ENCODE measurements at places on chromosomes 11 and 22.

DNA sequence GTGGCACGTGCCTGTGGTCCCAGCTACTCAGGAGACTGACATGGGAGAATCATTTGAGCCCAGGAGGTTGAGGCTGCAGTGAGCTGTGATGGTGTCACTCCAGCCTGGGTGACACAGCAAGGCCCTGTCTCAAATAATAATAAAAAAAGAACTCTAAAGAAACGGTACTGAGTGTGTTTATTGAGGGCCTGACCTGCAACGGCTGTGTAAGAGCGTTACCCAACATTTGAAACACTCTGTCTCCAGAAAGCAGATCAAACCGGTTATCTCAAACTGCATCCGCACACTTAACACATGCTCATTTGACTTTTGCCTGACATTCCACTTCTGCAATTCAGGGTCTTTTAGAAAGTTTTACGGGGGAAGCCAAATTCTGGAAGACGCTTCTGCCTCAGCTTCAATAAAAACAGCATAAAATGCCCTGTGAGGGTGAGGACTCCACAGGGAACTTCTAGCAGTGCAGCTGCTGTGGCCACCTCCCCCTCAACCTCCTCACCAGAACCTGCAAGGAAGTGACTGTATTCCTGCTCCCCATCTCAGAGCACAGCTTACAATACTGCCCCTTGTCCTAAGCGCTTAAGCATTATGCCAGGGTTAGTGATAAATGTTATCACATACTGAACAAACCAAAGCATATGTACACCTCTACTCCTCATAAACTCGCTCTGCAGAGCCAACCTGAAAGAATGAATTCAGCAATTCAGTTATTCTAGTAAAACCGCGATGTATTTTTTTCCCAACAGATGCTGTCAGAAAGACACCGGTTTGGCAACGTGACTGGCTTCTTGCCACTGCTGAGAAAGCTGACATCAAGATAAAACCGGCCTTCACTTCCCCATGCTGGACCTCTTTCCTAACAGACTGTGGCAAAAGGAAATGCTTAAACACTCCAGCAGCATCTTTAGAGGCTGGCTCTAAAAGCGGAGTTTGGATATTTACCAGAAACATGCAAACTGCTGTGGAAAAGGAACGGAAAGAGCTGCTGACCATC, 52.2 kb downstream of the PRDM10 start:
- no peak for DNase-seq

DNA sequence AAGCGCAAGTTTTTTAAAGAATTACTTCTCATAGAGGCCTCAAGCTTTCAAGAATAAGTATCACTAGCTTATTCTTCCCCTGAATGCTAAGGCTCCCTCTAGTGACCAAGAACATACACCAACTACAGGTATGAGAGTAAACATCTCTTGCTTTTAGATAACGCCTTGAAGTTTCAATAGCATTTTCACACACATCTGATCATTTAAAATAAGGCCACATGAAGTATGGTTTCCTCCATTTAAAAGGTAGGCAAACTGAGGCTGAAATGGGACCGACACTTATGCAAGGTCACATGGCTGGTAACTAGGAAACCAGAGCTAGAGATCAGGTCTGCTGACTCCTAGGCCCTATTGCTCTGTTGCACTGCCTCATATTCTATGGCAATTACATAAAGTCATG, 66.5 kb downstream of the CCDC34 start:
- peak; percentile 22 for DNase-seq

DNA sequence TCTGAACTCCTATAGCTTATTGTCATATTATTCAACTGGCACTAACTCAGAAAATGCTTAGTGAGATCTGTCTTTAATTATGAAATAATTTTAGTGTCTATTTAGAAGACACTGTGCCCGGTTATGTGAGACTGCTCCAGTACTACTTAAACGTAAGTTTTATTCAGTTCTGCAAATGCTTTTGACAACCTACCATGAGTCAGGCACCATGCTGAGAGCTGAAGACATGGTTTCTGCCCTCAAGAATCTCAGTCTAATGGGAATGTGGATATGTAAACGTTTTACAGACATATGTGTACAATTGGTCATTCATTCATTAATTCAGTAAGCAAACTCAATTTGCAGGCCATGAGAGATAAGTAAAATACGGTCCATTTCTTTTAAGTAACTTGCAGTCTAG, 40.0 kb downstream of the DCUN1D5 start:
- DNase-seq: no peak

GRCh38 chr11:81602508-81602907, 1131.2 kb downstream of the FAM181B start:
- DNase-seq: no peak

DNA sequence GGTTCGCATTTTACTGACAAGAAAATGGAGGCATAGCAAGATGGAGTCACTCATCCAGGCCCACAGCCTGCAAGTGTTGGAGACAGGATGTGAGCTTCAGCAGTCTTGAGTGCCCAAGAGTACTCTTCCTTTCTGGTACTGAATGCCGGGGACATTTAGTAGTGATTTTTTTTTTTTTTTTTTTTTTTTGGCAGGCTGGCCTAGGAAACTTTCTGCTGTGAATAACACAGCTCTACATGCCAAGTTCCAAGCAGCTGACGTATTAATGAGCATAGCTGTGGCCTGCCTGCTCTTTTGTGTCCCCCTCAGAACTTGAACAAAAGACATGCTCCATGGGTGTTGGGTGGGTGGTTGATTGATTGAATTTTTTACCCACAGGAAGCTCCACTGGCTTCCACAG, 195.5 kb upstream of the CADM1 start:
- no peak for DNase-seq

GRCh38 chr22:46081831-46082210, 68.5 kb upstream of the PPARA start:
- no peak for DNase-seq

DNA sequence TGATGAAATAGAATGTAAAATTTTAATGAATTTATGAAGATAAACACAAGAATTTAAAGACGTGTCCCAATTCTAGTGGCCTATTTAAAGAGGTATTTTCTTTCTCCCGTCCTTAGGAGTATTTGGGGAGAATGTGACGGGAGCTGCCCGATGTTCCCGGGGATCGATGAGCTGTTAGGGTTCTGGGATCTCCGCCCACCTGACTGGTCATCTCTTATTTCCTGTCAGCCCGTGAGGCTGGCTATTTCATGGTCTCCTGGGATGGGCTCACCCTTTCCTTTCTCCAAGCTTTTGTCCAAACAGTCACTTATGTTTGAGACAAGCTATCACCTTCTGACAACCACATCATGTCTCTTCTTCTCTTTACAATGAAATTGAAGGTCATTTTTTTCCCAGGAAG, 16.9 kb upstream of the CLMP start:
- no peak for DNase-seq

DNA sequence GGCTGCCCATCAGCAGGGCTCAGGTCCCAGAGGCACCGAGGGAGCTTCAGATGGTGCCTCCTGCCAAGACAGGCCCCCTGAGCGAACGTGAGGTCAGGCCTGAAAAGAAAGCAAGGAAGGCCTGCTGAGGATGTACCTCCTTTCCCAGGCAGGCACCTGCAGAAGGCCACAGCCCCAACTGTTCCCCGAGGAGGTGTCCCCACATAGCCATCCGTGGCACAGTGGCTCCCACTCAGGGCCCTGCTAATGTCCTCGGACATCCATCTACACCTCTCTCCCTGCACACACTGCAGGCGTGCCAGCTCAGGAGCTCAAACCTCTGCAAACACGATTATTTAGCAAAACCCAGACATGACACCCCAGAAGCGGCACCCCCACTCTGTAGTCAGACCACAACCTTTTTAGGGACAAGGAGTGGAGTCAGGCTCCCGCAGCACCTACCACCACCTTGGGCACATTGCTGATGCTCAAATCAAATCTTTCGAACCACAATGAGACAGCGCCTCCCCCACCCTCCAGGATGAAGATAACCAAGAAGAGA, 36.9 kb downstream of the SHANK2 start:
- DNase-seq: no peak

DNA sequence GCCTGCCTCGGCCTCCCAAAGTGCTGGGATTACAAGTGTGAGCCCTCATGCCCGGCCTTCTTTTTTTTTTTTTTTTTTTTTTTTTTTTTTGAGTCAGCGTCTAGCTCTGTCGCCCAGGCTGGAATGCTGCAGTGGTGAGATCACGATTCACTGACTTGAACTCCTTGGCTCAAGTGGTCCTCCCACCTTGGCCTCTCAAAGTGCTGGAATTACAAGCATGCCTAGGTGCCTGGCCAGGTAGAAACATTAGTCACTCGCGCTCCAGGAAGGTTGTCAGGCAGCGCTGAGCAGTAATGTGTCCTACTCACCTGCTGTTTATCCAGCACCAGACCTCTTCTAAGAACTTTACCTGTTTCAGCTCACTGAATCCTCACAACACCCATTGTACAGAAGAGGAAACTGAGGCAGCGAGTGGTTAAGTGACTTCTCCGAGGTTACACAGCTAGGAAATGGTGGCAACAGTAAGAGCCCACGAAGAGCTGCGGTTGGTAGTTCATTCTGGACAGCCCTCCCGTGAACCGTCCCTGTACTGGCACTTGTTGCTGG, 496 bp upstream of the CST6 start:
- no peak for DNase-seq

- DNase-seq: no peak
Measured at GRCh38 chr11:97966901-97967300, 1053.8 kb upstream of the CNTN5 start.

- DNase-seq: no peak
Measured at GRCh38 chr22:26903030-26903856, 245.9 kb downstream of the MIAT start.

GRCh38 chr22:20384865-20385264, 9.1 kb upstream of the ZNF74 start:
- no peak for DNase-seq

DNA sequence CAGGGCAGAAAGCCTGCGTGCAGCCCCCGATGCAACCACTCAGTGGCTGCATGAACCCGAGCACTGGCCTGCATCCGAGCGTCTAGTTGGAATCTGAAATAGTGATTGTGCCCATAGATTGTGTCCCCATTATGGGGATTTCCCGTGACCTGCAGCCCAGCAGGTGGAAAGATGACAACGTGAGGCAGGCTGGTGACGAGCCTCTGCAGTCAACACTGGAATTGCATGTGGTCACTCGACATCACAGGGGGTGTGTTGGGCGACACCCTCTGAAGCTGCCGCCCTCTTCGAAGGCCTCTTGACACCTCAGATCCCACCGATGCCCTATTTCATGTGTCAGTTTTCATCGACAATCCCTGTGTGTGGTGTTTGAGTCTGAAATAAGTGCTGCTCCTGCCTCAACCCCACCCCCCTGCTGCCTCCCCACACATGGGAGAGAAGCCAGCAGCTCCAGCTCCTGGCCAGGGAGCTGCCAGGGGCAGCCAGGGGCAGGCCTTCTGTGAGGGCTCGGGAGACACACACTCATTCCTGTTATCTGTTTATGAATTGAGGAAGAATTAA, 172.0 kb upstream of the B3GAT1 start:
- DNase-seq: no peak

- no peak for DNase-seq
Measured at GRCh38 chr11:10667521-10667885, 26.1 kb downstream of the IRAG1 start.

DNA sequence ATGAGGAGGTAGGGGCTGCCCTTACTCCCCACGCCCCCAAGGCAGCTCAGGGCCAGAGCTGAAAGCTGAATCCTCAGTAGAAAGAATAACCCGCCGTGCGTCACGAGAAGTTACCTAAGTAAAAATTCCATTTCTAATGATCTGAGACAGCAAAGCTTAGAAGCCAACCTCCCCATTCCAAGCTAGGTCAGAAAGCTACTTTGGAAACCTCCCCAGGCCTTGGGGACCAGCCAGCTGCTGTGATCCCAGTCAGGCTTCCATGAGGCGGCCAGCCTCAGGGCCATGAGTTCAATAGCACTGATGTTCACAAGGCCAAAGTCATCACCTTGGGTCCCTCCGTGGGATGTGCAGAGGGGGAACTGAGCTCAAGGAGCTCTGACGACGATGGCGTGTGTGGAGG, 6.9 kb downstream of the SHISAL1 start:
- no peak for DNase-seq

GRCh38 chr11:101083335-101083734, 46.3 kb downstream of the PGR start:
- no peak for DNase-seq

DNA sequence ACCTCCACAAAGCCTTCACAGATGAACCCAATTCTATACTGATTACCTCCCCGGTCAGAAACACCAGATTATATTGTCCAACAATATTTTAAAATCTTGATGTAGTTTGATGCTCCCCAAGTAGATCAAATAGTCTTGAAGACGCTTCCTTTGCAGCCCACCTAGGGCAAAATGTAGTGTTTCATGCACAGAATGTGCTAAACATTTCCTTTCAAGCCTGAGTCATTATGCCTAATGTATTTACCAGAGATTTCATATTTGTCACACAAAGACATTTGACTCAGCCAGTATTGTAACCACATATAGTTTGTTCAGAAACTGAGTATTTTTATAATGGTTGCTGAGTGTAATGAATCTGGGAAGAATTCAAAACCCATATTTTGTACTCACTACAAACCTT, 1396.8 kb downstream of the LRRC4C start:
- DNase-seq: no peak

GRCh38 chr11:114208377-114208776, 87.8 kb upstream of the NNMT start:
- DNase-seq: no peak

DNA sequence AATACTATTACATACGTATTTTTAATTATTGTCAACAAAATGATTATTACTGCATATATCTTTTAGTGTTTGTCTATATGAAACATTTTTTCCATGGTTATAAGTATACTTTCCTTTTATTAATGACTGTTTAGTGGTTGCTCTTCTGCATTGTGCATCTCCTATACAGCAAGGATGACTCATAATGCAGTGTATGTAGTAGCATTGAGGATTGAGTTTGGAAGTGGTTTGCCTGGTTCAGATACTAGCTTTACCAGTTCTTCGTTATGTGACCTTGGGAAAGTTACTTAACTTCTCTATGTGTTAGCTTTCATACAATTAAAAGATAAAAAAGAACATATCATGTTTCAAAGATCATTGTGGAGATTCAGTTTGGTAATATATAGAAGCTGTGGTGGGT, 44.1 kb downstream of the CHORDC1 start:
- no peak for DNase-seq

- no peak for DNase-seq
Measured at GRCh38 chr11:128465531-128465930, 121.8 kb downstream of the ETS1 start.

DNA sequence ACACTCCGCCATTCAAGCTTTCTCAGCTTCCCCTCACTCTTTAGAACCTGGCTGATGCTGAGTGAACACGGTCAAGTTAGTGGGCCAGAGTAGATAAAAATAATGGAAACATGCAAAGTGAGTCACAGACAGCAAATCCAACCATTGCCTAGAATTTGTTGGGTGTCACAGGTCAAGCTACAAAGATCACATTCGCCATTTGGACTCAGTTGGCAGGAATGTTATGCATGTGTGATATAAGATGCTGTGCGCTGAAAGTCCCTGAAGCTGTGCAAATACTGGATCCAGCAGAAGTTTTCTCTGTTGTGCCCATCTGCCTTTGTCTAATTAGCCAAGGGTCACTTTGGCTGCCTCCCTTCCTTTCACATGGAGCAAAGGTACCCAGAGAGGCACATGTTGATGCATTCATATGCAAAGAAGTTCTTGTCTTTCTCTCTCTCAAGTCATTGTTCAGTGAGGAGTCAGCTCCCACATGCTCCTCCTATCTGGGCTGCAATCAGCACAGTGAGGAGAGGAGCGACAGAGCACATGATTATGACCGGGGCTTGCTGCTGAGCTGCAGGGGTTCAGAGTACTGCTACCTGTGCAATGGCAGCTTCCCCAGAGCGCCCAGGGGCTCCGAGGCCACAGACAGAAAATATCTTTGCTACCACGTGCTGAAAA, 39.7 kb downstream of the FLI1 start:
- DNase-seq: no peak
